ENCODE measurements at places on chromosomes 4 and X. TPM values are rescaled to one million over a fixed set of nuclear protein-coding genes. Genes with fewer than 3 reads are reported as not detected.

The FAM241A gene
- total RNA-seq = 1.4 TPM

The ENAM gene
- not detected for total RNA-seq

The SLC10A6 gene
- total RNA-seq = not detected

The ETDA gene
- total RNA-seq = not detected

The SSX3 gene
- not detected for total RNA-seq

The FRMD7 gene
- total RNA-seq = not detected

The FAM133A gene
- 2.5 TPM for total RNA-seq

The CHIC1 gene
- total RNA-seq = 8.6 TPM

The SPANXN2 gene
- total RNA-seq = not detected

The PAGE4 gene
- not detected for total RNA-seq

The MGAT4D gene
- total RNA-seq = not detected

The S100G gene
- total RNA-seq = not detected

The NPY1R gene
- total RNA-seq = 0.41 TPM

The YTHDC1 gene
- 64.1 TPM for total RNA-seq

The NALF2 gene
- not detected for total RNA-seq

The VCX gene
- total RNA-seq = 1.5 TPM

The GAGE12J gene
- total RNA-seq = not detected

The MAGEA3 gene
- 135 TPM for total RNA-seq

The NUDT11 gene
- total RNA-seq = not detected

The TLR3 gene
- total RNA-seq = 10.3 TPM

The DDIT4L gene
- 1.0 TPM for total RNA-seq

The APLN gene
- total RNA-seq = 0.13 TPM

The SRPX2 gene
- total RNA-seq = 65.9 TPM

The KIAA1210 gene
- not detected for total RNA-seq

The TSPYL2 gene
- 26.0 TPM for total RNA-seq

The ACE2 gene
- 3.4 TPM for total RNA-seq

All from PC-9 (cell line).